Forelimb muscle (tissue), 1 donor: ENCODE measurements at places on chromosomes 16 and 17.

DNA sequence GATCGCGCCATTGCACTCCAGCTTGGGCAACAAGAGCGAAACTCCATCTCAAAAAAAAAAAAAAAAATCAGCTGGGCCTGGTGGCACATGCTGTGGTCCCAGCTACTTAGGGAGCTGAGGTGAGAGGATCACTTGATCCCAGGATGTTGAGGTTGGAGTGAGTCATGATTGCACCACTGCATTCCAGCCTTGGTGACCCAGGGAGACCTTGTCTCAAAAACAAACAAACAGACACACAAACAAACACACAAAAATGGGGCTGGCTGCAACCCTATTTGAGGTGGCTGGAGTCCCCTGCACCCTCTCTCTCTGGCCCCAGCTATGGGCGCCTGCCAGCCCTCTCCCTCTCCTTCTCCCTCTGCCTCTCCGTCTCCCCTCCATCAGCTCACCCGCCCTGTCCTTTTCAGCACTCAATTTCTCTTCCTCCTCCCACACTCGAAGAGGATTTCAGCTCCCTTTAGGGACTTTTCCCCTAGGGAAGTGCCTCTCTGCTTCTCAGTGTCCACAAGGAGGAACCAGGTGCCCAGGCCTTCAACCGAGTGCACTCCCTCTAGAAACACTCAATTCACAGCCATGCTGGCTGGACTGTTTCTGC is 17.5 kb upstream of the TFAP4 start:
- no peak for DNase-seq

DNA sequence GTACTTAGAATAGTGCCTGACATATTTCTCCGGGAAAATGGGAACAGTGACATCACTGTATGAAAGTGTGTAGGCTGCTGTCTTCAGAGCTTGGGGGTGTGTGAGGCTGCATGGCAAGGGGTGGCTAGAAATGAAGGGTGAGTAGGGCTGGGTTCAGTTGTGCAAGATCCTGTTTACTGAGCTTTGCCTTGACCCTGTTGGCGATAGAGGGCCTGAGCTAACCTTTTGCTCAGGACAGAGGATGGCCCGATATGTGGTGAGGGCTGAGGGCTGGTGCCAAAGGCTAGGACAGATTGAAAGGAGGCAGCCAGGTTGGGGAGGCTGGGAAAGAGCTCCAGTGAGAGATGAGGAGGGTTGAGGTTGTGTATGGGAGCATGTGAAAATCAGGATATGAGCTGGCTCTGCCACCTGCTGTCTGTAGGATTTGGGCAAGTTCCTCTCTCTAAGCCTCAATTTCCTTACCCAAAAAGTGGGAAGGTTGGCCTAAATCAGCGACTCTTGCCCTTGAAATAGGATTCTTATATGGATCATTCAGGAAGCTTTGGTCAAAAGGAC is 6.0 kb upstream of the CCL1 start:
- no peak for DNase-seq

- DNase-seq: no peak
Observed at GRCh38 chr17:81666092-81666341, 388 bp downstream of the OXLD1 start.

DNA sequence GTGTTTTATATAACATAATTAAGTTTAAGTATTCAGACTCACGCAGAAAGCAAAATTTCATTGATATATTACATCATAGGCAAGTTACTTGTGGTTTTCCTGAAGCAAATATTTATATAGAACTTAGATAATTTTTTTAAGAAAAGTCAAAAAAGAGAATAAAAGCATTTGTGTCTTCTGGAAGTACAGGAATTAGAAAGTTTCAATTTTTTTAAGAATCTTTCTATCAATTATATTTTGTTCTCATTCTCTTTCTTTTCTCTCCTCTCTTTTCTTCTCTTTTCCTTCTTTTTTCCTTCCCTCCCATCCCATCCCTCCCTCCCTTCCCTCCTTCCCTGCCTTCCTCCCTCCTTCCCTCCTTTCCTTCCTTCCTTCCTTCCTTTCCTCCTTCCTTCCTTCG is 120.7 kb upstream of the CDH8 start:
- DNase-seq: no peak

- no peak for DNase-seq
Observed at GRCh38 chr17:38498353-38498752, 70.1 kb downstream of the ARHGAP23 start.

DNA sequence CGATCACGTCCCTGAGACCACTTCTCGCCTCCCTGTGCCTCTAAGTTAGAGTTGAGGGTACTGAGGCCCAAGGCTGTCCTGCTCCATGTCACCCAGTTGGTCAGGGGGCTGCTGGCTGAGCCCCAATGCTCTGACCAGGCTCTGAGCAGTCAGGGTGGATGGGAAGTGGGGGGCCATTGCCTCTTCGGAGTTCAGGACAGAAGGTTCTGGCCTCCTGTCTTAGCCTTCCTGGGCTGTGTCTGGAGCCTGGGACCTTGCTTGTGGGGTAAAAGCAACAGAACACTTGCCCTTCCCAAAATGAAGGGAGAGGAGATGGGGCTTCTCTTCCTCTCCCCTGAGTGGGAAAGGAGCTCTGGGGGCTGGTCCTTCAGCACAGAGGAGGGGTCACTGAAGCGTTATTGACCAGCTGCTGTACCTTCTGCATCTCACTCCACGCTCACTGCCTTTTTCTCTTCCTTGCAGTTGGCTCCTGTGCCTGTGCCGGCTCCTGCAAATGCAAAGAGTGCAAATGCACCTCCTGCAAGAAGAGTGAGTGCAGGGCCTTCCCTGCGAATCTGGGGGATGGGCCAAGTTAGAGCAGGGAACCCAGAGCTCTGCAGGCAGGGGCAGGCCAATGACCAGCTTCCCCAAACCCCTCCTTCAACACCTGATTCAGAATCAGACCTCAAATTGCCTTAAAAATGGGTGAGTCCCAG is 580 bp downstream of the MT1X start:
- no peak for DNase-seq

DNA sequence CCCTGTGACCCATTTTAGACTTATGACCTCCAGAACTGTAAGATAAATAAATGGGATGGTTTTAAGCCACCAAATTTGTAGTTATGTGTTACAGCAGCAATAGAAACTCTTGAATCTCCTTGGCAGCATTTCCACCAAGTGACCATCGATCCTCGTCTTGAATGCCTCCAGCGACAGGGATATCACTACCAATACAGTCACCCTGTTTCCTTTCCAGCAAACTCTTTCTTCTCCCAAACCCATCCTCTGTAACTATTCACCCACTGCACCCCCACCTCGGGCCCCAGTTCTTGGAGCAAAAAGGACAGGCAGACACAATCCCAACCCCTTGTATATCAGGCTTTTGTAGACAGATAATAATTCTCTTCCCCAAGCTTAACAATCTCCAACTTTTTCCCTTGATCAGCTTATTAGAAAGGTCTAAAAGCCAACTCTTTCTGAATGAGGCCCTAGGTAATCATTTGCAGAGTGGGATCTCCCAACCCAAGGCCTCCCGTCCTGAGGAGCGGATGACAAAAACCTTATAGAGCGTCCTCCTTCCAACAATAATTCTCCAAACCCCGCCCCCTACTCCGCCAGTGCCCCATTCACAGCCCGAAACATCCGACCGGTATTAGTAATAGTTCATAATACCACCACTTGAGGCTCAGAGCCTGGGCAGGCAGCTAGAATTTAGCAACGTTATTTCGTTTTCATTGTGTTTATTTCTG is 14.7 kb upstream of the PLLP start:
- DNase-seq: no peak

GRCh38 chr17:60315650-60316049 is 76.3 kb downstream of the USP32 start:
- no peak for DNase-seq

GRCh38 chr17:17576772-17577234 is 14.7 kb downstream of the PEMT start:
- no peak for DNase-seq

DNA sequence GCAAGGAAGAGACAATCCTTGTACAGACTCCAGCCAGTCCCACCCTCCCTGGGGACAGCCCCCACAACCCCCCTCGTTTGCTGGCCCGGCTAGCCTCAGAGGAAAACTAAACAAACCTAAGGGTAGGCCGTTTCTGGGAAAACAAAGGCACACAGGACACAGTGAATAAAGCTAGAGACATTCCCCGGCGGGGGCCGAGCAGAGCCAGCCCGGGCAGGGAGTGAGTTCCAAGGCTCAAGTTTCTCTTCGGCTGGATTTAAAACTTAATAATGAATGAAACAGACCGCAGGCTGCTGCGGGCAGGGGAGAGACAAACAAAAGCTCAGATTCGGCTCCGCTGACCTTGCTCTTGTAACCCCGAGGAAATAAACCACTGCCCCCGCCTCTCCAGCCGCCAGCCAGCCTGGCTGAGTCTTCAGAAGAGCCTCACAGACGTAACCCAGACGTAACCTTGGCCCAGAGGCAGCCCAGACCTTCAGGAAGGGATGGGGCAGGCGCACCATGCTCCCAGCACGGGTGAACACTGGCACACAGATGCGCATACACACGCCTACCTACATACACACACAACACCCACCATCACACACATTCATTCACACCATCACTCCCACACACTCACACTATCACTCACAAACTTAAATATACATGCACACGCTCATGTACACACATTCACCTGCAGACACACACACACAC is 216.0 kb downstream of the ZNF423 start:
- no peak for DNase-seq

- DNase-seq: no peak
Observed at GRCh38 chr17:76847031-76847430, 21.2 kb upstream of the MGAT5B start.

- no peak for DNase-seq
Observed at GRCh38 chr17:48122665-48123045, 15.1 kb downstream of the SNX11 start.

GRCh38 chr17:56690441-56691291 is 97.2 kb downstream of the NOG start:
- no peak for DNase-seq

GRCh38 chr17:54426296-54426886 is 474.3 kb upstream of the TOM1L1 start:
- peak; percentile 8 for DNase-seq

DNA sequence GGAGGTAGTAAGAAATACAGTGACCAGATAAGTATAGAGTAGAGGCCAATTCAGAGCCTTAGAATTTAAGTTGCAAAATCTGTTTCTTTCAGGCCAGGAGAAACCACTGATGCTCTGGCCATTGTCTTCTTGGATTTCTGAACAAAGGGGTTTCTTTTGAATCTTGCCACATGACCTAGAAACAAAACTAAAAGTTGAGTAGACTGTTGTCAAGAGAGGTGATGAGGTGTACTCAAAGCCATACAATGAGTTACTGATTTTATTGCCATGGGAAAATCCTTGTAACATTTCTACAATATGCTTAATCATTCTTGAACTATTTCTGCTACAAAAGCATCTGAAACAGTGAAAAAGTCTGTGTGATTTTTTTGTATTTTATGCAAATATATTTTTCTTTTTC is 881.3 kb downstream of the CDH11 start:
- DNase-seq: no peak

GRCh38 chr17:41653892-41654677 is 29.7 kb upstream of the KRT17 start:
- no peak for DNase-seq

- DNase-seq: no peak
Observed at GRCh38 chr17:77635176-77635575, 323.3 kb upstream of the TNRC6C start.

DNA sequence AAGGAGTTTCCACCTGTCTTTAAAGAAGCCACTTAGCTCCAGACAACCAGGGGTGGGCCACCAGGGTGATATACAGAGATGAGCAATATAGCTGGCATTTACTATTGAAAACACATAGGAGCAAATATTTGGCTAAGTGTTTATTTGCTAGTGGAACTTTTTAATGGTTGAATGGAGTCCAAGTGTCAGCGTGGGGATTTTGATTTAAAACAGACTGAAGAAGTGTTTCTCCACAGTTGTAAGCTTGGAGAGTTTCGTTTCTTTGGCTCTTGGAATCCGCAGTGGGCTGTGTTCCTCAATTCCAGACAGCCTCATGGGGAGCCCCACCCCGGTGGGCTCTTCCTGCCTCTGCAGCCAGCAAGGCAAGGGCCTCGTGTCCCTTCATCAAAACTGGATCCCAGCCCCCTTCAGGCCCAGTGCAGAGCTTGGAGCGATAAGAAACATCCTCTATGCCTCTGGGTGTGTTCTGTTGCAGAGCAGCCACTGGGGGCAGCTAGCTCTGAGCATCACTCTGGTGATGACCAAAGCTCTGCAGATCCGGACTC is 36.1 kb downstream of the NOG start:
- DNase-seq: no peak

DNA sequence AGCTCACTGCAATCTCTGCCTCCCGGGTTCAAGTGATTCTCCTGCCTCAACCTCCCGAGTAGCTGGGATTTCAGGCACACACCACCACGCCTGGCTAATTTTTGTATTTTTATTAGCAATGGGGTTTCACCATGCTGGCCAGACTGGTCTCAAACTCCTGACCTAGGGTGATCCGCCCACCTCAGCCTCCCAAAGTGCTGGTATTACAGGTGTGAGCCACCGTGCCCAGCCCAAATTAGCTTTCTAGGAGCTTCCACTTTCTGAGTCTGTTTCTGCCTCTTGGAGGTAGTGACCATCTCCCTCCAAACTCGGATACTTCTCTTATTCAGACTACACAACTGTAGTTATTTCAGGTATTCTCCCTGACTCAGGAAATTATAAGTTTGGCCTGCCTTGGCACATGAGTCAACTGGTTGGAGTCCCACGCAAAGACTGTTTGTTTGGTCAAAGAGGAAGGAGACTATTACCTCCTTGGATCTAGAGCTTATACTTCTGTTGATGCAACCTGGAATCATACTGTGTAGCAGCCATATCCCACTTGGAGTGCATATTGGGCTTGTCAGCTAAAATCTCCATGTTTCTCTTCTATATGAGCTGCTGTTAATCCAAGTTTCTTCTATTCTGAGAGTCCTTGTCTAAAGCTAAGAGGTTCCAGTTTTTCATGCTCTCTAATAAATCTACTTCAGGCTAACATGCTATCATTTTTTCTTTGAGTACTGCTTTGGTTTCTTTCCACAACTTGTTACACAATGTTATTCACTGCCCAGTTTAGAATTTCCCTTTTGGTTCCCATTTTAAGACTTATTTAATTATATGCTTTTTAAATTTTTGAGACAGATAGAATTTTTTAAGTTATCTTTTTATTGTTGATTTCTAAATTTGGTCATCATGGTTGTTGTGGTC is 7.5 kb downstream of the IL4R start:
- DNase-seq: no peak

- DNase-seq: no peak
Observed at GRCh38 chr17:44219108-44219615, 313 bp downstream of the UBTF start.

- no peak for DNase-seq
Observed at GRCh38 chr17:7114875-7115614, 423 bp upstream of the ASGR2 start.

DNA sequence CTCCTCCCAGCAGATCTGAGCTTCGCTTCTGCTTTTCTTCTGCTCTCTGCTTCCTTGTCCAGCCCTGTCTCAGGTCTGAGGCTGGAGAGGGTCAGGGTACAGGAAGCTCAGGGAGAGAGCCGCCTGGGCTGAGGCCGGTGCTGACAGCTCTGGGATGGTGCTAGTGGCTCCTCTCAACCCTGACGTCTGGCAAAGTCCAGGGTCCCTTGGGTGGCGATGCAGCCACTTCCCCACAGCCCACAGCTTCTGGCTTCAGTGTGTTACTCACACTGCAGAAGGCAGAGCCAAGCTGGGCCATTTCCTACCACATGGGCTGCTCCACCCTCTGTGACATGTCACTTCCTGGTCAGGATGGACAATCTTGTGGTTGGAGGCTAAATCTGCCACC is at the start of gene CD300C:
Gene CD300C, minus strand, starts transcription at position 273 of the 388 bp plus-strand sequence. CDS start 333 bp downstream, outside the sequence.
- DNase-seq: no peak
